ENCODE measurements at places on chromosomes 5 and 9. TPM values are rescaled to one million over a fixed set of nuclear protein-coding genes. Genes with fewer than 3 reads are reported as not detected.
A peak's percentile ranks its signal among the peaks of the same experiment; 100 is the strongest.

DNA sequence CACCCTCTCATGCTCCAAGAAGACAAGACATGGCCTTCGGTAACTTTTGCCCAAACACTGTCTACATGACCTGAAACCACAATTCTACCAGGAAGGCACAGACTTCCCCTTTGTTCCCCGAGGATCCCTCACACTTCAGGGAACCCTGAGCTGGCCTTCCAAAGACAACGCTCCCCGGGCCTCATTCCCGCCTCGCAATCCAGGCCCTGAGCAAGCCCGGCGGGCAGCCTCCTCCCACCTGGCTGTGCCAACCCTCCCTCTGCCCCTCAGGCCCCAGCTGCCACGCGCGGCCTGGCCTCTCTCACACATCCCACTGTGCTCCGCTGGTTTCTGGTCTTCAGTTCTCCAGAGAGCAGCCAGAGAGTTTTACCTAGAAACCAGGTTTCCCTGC, 7.3 kb downstream of the QSOX2 start:
- DNase-seq: no peak
- H3K36me3 ChIP-seq: no peaks in the 10 kb centered on the region
- no peak overlapping the region for H3K27ac ChIP-seq
- H3K4me1 ChIP-seq: peaks cover 7% of the 10 kb centered on the region

DNA sequence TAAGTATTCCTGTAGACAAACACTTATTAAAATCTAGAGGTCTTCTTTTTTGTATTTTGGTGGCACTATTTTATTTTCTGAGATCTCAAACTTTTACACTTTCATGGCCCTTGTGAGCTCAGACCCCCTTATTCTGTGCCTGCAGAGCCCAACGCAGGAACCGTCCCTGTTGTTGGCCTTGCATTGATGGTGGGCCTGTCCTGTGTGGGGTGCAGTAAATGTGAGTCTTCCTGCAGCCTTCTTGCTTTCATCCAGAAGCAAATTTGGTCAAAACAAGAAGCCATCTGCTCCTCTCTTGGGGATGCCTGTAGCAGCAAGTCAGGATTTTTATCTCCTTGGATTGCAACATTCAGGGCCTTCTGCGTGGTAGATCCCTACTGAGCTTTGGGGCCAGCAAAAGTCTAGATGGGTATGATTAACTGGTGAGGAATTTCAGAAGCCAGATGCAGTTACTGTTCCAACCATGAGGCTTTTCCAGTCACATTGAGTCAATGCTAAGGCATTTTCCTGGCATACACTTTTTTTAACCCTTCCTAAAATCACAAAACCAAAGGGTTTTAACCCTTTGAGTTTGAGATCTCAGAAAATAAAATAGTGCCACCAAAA, 31.7 kb downstream of the BASP1 start:
- H3K4me1 ChIP-seq: peaks cover 53% of the 10 kb centered on the region
- H3K36me3 ChIP-seq: peaks cover 65% of the 10 kb centered on the region
- DNase-seq: peak; percentile 90
- no peak overlapping the region for H3K4me3 ChIP-seq
- no peaks in the 10 kb centered on the region for H3K27me3 ChIP-seq
- H3K27ac ChIP-seq: peak overlapping the region; percentile 61

DNA sequence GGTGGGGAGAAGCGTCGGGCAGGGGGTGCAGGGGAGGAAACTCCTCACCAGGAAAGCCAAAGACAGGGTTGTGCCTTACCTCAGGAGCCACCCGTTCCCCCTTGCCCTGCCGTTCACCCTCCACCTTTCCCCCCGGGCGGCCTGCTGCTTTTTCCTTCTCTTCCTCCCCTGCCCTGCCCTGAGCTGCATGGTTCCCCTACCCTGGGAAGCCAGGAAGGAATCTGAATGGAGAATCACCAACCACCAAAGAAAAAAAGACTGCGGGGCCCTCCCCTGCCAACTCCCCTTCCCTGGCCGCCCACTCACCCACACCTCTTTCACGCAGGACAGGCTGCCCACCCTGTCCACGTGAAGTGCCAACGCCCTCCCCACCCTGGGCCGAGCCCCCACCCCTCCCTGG, 820 bp upstream of the NFX1 start:
- peak overlapping the region; percentile 97 for H3K27ac ChIP-seq
- H3K4me1 ChIP-seq: peaks cover 6% of the 10 kb centered on the region
- no peak for DNase-seq
- H3K36me3 ChIP-seq: peaks cover 21% of the 10 kb centered on the region
- no peaks in the 10 kb centered on the region for H3K27me3 ChIP-seq

DNA sequence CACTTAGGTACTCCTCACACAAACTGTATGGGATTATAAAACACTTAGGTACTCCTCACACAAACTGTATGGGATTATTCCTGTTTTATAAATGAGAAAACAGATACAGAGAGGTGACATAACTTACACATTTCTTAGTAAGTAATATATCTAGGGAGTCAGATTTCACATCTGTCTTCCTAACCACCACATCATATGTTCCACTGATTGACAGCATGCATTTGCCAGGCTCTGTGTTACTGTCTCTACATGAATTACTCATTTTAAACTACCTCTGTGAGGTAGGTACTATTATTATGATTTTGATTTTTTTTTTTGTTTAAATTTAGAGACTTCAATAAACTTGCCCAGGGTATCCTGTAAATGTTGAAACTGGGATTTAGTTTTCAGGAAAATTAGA, 232.7 kb downstream of the CCDC171 start:
- no peak overlapping the region for H3K4me3 ChIP-seq
- DNase-seq: no peak
- H3K4me1 ChIP-seq: no peaks in the 10 kb centered on the region

GRCh38 chr9:33751536-33752129, 43.7 kb upstream of the PRSS3 start:
- no peaks in the 10 kb centered on the region for H3K36me3 ChIP-seq
- no peaks in the 10 kb centered on the region for H3K27me3 ChIP-seq
- no peak for DNase-seq
- no peak overlapping the region for H3K4me3 ChIP-seq
- H3K4me1 ChIP-seq: no peaks in the 10 kb centered on the region
- H3K27ac ChIP-seq: no peak overlapping the region

- no peak for DNase-seq
- no peaks in the 10 kb centered on the region for H3K4me1 ChIP-seq
- H3K27ac ChIP-seq: no peak overlapping the region
- H3K4me3 ChIP-seq: no peak overlapping the region
- no peaks in the 10 kb centered on the region for H3K27me3 ChIP-seq
Measured at GRCh38 chr5:76384705-76385104, 18.4 kb upstream of the IQGAP2 start.

GRCh38 chr9:96149533-96150280, 152.3 kb downstream of the HSD17B3 start:
- H3K27ac ChIP-seq: no peak overlapping the region
- H3K27me3 ChIP-seq: no peaks in the 10 kb centered on the region
- peaks cover 17% of the 10 kb centered on the region for H3K4me1 ChIP-seq
- no peak for DNase-seq
- no peaks in the 10 kb centered on the region for H3K36me3 ChIP-seq

- H3K36me3 ChIP-seq: peaks cover 52% of the 10 kb centered on the region
- no peak overlapping the region for H3K27ac ChIP-seq
Measured at GRCh38 chr5:168790671-168791250, 211.6 kb upstream of the PANK3 start.

DNA sequence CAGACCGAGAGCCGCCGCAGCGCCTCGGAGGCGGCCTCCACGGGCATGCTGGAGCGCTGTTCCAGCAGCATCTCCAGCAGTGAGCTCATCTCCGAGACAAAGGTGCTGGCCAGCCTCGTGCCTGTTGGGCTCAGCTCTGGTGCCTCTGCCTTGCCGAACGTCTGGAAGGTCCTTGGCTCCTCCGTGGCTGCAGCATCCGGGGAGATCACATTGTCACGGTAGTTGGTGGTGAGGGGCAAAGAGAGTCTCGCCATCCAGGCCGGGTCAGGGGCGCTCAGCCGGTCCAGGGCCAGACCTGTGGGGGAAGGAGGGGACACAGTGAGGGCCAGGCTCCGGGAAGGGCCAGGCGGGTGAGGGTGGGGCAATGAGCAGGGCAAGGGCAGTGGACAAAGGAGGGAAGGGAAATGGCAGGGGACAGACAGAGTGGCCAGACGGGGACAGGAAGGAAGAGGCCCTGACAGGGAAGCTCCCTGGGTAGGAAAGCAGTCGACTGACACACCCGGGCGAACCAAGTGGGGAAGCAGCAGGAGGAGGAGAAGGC, 12.4 kb downstream of the PCDH12 start:
- no peak overlapping the region for H3K4me3 ChIP-seq
- H3K36me3 ChIP-seq: peaks cover under 1% of the 10 kb centered on the region

GRCh38 chr5:177232358-177232757, 71.2 kb downstream of the RAB24 start:
- H3K4me3 ChIP-seq: no peak overlapping the region
- H3K36me3 ChIP-seq: peaks cover 24% of the 10 kb centered on the region
- H3K27ac ChIP-seq: no peak overlapping the region
- H3K27me3 ChIP-seq: no peaks in the 10 kb centered on the region
- no peak for DNase-seq

DNA sequence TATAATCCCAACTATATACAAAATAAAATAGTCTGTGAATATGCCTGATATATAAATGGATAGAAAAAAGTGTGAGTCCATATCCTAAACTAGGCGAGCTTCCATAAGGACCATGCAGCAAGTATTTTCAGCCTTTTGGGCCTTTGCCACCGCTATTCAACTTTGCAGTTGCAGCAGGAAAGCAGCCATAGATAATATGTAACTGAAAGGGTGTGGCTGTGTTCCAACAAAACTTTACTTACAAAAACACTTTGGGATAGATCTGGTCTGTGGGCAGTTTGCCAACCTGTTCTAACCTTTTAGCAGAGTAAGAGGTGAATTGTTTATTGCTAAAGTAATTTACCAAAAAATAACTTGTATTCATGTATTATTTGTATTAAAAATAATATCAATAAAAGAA, 127.8 kb upstream of the GPR151 start:
- no peak overlapping the region for H3K27ac ChIP-seq
- no peaks in the 10 kb centered on the region for H3K4me1 ChIP-seq
- H3K36me3 ChIP-seq: no peaks in the 10 kb centered on the region
- DNase-seq: no peak

DNA sequence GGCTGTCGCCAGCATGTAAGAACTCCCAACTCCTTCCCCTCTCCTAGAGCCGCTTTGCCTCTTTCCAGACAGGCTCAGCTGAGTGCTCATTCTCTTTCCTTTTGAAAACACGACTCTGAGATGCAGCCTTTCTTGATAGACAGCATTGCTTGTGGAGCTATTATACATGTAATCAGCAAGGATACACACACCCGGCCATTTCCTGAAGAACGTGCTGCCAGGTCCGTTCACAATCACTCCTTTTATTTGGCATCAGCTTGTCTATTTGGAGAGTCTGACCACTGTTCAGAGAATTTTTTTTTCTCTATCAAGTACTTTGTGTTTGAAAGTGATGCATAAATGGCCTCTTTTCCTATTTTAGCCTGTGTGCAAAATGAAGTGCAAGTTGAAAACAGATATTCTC, 328.7 kb downstream of the MARCHF11 start:
- DNase-seq: no peak
- H3K36me3 ChIP-seq: no peaks in the 10 kb centered on the region
- H3K4me1 ChIP-seq: no peaks in the 10 kb centered on the region
- no peak overlapping the region for H3K4me3 ChIP-seq
- H3K27ac ChIP-seq: no peak overlapping the region

- no peaks in the 10 kb centered on the region for H3K36me3 ChIP-seq
- no peak for DNase-seq
- no peak overlapping the region for H3K27ac ChIP-seq
- H3K4me3 ChIP-seq: no peak overlapping the region
- no peaks in the 10 kb centered on the region for H3K27me3 ChIP-seq
Measured at GRCh38 chr5:59253625-59254024, 639.9 kb downstream of the PDE4D start.

DNA sequence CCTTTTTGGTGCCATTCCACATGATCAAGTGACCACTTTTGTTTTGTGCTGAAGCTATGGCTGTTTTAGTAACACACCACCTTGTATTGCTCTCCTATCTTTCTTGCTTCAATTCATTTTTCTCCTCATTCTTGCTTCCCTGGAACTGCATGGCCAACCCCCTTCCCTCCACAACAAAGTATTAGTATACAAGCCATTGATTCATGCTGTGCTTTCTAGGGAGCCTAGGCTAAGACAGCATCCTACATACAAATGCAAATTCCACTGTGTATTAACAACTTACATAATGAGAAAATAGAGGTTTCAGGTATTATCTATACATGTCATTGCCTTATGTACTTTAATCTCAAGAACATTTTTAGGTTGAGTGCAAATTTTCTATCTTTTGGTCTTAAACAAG, 141.1 kb downstream of the EFNA5 start:
- H3K36me3 ChIP-seq: no peaks in the 10 kb centered on the region
- no peak overlapping the region for H3K27ac ChIP-seq

- H3K4me3 ChIP-seq: no peak overlapping the region
- H3K36me3 ChIP-seq: no peaks in the 10 kb centered on the region
- DNase-seq: no peak
Measured at GRCh38 chr9:37371565-37372464, 50.7 kb upstream of the GRHPR start.

DNA sequence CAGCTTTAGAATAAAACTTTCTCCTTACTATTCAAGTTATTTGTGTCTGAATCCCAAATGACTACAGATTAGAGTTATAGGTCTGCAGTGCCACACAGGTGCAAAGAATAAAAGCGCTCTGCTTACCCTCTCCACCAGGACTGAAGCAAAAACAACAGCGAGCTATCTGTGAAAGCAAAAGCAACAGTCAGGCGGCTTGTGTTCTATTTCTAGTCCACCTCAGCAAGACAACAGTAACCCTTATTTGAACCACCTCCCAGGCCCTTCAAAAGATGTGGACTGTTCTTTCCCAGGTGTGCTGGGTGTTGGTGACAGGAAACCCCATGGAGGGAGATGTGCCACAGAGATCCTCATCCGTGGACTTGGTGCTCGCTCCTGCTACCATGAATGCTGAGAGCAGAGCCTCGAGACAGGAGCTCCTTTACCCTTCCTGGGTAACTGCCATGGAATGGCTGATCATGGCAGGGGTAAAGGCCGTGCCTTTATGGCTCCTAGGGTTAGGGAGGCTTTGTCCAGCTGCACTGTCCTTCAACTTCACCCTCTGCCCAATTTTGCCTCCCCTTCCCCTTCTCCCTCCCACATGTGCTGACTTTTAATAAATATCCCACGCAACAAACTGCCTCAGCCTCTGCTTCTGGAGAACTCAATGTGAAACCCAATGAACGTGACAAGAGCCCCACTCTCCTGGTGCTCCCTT, 108.6 kb downstream of the SERINC5 start:
- no peak for DNase-seq
- H3K4me1 ChIP-seq: no peaks in the 10 kb centered on the region
- H3K27ac ChIP-seq: no peak overlapping the region
- no peak overlapping the region for H3K4me3 ChIP-seq
- H3K27me3 ChIP-seq: no peaks in the 10 kb centered on the region

DNA sequence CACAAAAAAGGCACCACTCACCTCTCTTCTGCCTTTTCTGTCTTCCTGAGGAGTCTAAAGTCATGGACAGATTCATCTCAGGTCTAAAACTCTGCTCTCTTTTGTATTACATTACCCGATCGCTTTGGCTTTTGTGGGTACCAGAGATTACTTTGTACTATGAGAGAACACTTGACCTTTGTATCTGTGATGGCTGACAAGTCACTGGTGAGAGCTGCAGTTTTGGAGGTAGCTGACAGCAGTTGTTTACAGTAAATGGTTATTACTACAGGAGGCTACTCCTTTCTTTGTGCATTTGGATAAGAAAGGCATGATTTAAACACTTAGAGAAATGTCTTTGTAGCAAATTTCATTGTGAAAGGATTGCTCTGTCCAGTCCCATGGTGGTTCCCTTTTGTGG, 307.3 kb downstream of the FBXL17 start:
- H3K4me1 ChIP-seq: no peaks in the 10 kb centered on the region
- no peak overlapping the region for H3K27ac ChIP-seq
- H3K27me3 ChIP-seq: no peaks in the 10 kb centered on the region

TBC1D2 gene
- total RNA-seq: 4.4 TPM

FOXD4L3 gene
- total RNA-seq: not detected

PCDH12 gene
- total RNA-seq: not detected

PCDH1 gene
- total RNA-seq: not detected

ZFP37 gene
- total RNA-seq: 0.31 TPM

KCNMB1 gene
- total RNA-seq: 0.44 TPM

C9orf153 gene
- total RNA-seq: not detected

PAEP gene
- total RNA-seq: not detected

Measured in SJSA1 (cell line).